SHP77 (cell line): ENCODE measurements at places on chromosomes 12 and 14.
A peak's percentile ranks its signal among the peaks of the same experiment; 100 is the strongest.

DNA sequence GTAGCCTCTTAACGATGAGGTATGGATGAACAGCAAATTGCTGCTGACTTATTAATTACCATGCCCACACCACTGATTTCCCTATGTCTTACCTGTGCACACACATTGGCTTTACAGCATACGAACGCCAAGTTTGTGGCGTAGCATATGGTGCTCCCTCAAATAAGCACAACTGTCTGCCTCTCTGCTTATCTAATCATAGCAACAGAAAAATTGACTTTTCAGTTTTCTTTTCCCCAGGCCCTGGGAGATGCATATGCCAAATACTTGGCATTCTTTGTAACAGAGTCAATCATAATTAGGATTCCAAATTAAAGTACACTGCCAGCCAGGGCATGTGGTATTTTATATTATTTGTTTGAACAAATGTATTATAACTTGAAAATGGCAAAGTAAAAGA, 625.5 kb downstream of the DIO2 start:
- no peak for DNase-seq

- no peak for DNase-seq
Measured at GRCh38 chr12:62689042-62689839, 222.6 kb downstream of the MON2 start.

DNA sequence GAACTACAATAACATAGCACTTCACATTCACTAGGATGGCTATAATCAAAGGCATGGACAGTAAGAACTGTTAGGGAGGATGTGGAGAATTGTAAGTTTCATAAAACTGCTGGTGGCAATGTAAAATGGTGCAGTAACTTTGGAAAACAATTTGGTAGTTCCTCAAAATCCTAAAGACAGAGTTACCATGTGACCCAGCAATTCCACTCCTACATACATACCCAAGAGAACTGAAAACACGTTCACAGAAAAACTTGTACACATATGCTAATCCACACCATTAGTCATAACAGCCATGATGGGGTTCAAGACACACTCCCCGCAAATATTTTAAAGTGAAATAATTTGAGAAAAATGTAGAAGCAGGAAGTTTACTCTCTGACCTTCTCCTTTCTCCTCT, 31.7 kb downstream of the GALC start:
- DNase-seq = no peak

GRCh38 chr14:100375266-100375962, 52.3 kb downstream of the SLC25A47 start:
- no peak for DNase-seq

DNA sequence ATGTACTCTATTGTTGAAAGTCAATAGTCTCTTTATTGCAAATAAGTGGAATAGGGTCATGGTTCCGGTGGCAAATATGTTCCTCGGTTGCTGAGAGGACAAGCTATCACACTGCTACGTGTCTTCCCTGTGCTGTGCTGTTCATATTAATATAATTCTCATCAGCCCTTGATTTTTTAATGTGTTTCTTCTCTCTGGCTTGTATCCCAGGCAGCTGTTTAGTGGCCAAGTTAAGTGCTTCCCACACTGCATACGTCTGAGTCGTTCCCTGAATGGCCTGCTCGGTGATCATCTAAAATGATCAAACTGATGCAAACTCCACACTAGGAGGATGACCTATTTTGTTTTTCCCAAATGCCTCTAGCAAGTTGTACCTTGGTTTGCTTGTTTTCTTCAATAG, 186.4 kb downstream of the ANO6 start:
- DNase-seq = no peak

- DNase-seq = no peak
Measured at GRCh38 chr12:75560167-75560566, 48.8 kb upstream of the KRR1 start.

- DNase-seq = peak; percentile 81
Measured at GRCh38 chr12:109432842-109433304, 44.2 kb downstream of the KCTD10 start.

GRCh38 chr12:108430245-108430644, 84.8 kb upstream of the FICD start:
- peak; percentile 18 for DNase-seq

- DNase-seq = peak; percentile 9
Measured at GRCh38 chr12:123270214-123271000, 1.2 kb downstream of the CDK2AP1 start.

DNA sequence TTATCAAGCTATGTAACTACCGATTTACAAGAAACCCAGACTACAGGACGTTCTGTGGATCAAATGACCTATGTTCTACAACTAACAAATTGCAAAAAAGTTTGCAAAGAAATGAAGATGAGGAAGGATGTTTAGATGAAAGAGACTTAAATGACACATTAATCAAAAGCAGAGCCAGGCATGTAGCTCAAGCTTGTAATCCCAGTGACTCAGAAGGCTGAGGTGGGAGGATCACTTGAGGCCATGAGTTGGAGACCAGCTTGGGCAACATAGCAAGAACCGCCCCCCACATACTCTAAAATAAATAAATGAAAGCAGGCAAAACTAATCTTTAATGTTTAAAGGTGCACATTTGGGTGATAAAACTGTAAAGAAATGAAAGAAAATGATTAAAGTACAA, 331.9 kb downstream of the BTG1 start:
- DNase-seq = no peak

DNA sequence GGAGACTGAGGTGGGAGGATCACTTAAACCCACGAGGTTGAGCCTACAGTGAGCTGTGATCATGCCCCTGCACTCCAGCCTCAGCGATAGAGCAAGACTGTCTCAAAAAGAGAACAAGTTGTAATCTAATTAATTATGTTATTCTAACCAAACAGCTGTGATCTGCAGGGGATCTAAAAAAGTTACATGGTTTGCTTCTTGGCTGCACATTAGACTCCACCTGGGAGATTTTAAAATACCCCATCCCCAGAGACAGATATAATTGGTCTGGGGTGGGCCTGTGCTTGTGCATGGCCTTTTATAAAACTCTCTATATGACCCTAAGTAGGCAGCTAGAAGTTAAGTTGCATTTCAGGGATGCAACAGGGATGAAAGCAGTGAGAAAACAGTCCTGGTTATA, 76.7 kb downstream of the SCAF11 start:
- DNase-seq = no peak

- no peak for DNase-seq
Measured at GRCh38 chr12:107287436-107288413, 194.4 kb upstream of the CRY1 start.

- no peak for DNase-seq
Measured at GRCh38 chr12:71441836-71442566, 2.4 kb downstream of the LGR5 start.

DNA sequence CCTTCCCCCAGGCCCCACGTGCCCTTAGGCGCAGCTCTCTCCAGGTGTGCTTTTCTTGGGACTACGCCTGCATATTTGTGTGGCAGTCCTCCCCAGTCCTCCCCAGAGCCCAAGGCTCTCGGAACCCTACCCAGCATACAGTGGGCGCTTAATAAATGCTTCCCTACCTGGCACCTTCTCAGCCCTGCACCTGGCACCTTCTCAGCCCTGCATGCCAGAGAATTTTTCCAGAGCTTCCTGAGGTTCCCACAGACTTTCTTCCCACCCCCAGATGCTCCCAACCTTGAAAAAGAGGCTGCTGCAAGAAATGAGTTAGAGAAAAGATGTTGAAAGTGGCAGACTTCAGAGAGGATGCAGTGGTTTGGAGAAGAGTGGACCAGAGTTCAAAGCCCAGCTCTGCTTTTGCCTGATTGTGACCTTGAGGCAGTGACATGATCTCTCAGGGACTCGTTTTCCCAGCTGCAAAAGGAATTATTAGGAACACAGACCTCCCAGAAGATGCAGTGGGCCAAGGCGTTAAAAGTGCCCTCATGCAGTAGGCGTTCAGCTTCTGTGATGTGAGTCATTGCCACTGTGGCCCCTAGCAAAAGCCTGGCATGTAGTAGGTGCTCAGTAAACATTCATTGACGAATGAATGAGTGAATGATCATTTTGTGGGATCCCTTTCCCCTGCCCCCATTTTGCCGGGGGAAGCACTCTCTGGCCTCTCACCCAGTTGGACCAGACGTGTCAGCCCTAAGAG, 167.2 kb downstream of the PHETA1 start:
- DNase-seq = no peak

DNA sequence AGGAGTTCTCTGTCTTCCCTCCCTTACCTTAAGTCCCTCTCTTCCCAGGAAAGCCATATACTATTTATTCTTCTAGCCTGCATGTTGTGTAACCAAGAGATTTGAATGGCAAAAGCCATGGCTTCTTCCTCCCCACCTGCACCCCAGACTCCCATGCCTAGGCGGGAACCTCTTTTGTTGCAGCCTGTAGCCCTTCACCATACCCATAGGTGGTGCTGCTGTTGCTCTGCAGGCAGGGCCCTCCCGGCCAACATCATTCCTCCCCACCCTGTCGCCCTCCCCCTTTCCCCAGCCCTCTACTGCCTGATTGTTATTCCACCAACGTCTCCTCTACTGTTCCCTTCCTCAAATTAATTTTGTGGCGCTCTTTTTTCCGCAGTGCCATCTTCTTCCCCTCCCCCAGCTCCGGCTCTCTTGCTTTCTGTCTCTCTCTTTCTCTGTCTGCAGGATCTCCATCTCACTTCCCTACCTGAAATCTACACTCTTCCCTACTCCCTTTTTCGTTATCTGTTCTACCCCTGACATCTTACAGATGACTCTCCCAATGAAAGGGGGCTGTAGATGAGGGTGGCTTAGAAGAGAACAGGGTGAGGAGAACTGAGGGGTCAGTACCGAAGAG, 13.8 kb downstream of the NGDN start:
- DNase-seq = peak; percentile 89

GRCh38 chr12:5437589-5437988, 5.7 kb downstream of the NTF3 start:
- no peak for DNase-seq

GRCh38 chr14:53525608-53526007, 372.5 kb upstream of the DDHD1 start:
- DNase-seq = no peak

- peak; percentile 26 for DNase-seq
Measured at GRCh38 chr12:90854136-90854689, 100.8 kb downstream of the CCER1 start.

DNA sequence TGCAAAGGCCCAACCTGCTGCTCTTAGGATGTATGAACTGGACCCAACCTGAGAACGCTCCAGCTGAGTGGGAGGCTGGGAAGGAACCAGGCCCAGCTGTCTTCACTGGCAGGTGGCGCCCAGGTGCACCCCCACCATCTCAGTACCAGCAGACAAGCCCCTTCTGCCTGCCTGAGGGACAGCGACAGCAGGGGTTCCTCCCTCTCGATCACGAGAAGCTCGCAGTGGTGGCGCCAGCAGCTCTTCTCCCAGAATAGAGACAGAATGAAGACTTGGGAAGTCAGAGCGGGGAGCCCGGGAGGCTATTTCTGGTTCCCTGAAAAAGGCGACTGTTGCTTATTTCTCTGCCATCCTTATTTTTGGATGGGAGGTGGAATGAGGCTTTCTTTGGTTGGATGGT, 46.5 kb downstream of the CHGA start:
- no peak for DNase-seq

DNA sequence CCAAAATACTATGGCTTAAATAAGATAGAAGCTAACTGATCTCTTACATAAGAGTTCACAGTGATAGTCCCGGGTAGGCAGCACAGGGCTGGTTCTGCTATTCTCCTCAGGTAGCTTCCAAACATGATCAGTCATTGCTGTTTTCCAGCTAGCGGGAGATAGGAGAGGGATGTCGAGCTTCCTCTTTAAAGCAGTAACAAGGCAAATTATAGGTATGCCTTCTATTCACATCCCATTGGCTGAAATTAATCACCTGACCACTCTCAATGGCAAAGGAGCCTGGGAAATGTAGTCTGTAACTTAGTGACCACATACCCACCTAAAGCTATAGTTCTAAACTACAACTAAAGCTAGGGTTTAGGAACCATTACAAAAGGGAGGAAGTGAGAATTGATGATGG, 34.5 kb upstream of the VRK1 start:
- peak; percentile 74 for DNase-seq

- DNase-seq = peak; percentile 59
Measured at GRCh38 chr12:53324113-53324778, 2.8 kb upstream of the AAAS start.

DNA sequence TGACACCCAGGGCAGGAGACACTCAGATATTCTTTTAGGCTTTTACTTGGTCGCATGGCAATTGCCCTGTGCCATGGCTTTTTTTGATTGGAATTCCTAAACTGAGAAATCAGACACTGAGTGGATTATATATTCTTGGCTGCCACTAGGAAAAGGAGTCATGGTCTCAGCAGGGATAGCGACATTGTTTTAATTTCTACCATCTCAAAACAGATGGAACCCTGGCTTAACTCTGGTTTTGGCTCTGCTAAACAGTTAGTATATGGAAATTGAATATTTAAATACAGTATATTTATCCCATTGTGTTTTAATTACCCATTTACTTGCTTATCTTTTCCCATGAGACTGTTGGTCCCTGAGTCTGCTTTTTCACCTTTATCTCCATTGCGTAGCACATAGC, 84.0 kb downstream of the DACT1 start:
- DNase-seq = no peak

GRCh38 chr12:69570545-69571399, 14.5 kb upstream of the CCT2 start:
- peak; percentile 8 for DNase-seq

- no peak for DNase-seq
Measured at GRCh38 chr12:60101715-60102114, 505.9 kb downstream of the SLC16A7 start.

GRCh38 chr14:82731526-82731925, 1197.9 kb upstream of the SEL1L start:
- no peak for DNase-seq

DNA sequence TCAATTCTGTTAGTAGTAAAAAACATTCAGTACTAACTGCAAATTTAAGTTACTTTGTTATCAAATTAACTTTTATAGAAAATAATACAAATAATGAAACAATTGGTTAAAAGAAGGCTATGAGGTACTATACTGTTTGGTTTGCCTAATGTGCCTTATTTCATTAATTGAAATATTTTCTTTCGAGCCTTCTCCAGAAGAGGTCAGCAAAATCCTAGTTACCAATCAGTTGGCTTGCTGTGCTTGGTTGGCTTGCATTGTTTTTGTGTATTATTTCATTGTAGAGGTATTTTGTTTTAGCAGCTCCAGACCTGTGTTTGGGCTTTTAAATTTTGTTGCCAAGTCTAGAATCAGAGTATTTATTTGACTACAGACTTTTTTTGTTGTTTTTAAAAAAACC, 68.5 kb downstream of the AEBP2 start:
- DNase-seq = no peak

GRCh38 chr12:124393414-124393790, 98.5 kb downstream of the RFLNA start:
- no peak for DNase-seq

GRCh38 chr12:85564786-85565185, 271.4 kb downstream of the RASSF9 start:
- no peak for DNase-seq

DNA sequence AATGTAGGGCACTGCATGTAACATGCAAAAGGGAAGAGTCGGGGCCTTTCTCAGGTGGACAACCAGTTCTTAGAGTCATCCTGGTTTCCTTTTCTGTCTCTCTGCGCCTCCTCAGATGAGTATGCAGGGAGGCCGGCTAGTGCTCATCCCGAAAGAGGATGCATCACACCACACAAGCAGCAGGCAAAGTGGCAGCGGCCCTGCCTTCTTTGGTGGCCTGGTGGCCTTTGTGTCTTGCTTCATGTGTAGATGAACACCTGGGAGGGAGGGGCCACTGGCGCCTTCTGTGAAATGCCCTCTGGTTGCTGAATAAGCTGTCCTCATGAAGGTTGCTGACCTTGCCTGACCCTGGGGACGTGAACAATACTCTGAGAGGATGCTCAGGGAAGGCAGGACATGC, 18.0 kb downstream of the SLC24A4 start:
- DNase-seq = no peak
